ENCODE measurements at places on chromosomes 2 and 18.

DNA sequence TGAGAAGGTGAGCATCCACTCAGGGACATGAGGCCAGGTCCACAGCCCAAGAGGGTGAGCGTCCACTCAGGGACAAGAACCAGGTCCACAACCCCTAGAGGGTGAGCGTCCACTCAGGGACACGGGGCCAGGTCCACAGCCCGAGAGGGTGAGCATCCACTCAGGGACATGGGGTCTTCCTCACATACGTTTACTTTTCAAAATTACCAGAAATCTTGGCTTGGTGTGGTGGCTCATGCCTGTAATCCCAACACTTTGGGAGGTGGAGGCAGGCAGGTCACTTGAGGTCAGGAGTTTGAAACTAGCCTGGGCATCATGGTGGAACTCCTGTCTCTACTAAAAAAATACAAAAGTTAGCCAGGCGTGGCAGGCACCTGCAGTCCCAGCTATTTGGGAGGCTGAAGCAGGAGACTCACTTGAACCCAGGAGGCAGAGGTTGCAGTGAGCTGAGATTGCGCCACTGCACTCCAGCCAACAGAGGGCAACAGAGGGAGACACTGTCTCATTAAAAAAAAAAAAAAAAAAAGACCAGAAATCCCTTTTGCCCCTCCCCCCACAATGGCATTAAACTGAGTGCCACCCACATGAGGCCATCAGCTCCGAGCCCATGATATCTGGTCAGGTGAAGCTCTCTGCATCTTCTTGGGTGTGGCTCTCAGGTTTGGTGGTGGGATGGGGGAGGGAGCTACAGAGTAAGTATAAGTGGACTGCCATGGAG lies 9.0 kb upstream of the MBP start:
- no peak for DNase-seq

DNA sequence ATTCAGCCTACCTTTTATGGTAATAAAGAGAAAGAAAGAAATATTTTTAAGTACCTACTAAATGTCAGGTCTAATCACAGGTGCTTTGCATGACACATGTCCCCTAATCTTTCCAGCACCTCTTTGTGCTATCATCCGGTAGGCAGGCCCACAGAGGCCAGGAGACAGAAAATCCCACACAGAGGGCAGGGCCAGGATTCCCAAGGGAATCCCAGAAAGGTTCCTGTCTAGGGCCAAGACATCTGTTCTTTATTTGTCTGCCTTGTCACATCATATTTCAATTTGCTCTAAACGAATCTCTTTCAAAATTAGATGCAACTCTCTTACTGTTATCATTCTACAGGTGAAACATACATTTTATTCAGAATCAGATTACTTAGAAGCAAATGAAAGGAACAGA lies 676.1 kb upstream of the GYPC start:
- no peak for DNase-seq

- no peak for DNase-seq
These were observed 108.7 kb downstream of the EN1 start for GRCh38 chr2:118738524-118739308.

- no peak for DNase-seq
These were observed 99.8 kb upstream of the DAPL1 start for GRCh38 chr2:158695305-158695704.

- no peak for DNase-seq
These were observed 17.1 kb downstream of the THAP4 start for GRCh38 chr2:241619597-241620418.

DNA sequence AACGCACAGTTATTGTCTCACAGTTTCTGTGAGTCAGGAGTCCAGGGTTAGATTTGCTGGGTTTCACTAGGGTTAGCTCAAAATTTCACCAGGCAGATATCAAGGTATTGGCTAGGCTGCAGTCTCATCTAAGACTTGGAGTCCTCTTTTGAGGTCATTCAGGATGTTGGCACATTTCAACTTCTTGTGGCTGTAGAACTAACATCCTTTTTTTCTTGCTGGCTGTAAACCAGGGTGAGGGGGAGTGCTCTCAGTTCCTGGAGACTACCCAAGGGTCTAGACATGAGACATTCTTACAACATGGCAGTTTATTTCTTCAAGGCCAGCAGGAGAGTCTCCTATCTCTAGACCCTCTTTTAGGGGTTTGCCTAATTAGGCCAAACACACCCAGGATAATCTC lies 12.8 kb upstream of the CAVIN2 start:
- DNase-seq = no peak

GRCh38 chr2:197182668-197183067 lies 127.9 kb downstream of the ANKRD44 start:
- no peak for DNase-seq

- no peak for DNase-seq
These were observed 5.9 kb upstream of the TCF4 start for GRCh38 chr18:55593888-55594287.

DNA sequence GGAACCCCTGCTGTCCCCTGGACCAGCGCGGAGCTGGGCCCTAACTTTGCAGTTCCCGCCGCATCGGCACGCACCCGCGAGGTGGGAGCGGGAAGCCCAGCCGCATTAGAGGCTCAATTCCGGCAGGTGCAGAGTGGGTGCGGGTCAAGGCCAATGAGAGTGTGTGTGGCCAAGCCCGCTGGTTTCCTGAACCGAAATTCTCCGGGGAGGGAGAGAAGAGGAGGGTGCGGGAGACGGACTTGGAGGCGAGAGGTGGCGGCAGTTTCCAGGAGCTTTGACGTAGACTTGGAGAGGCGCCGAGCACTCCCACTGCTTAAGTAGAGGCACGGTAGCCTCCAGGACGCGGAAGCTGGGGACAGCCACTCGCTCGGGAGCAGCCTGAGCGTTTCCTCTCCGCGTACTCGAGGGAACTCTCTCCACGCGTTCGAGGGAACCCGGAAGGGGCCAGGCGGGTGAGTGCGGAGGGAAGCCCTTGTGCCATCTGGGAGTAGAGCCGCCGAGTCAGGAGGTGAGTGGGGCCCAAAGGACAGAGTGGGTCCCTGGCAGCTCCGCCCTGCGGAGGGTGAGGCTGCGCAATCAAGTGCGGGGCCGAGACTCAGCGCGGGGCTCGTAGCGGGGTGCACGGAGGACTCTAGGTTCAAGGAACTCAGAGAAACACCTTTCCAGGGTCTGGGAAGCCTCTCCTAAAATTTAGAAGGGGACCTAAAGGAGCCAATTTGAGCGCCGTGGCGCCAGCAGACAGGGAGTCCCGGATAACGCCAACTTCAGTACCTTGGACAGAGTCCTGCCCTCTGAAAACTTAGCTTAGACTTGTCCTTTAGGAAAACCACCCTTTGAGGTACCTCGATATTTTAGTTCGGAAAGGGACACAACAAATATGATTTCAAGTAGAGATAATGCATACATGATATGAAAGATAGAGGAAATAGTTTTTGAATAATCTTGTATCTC lies at the start of gene FAM237A:
FAM237A (plus strand) TSS at position 413 of the 951 bp plus-strand sequence. CDS start 1,750 bp downstream, outside the sequence.
- DNase-seq = peak; percentile 36

DNA sequence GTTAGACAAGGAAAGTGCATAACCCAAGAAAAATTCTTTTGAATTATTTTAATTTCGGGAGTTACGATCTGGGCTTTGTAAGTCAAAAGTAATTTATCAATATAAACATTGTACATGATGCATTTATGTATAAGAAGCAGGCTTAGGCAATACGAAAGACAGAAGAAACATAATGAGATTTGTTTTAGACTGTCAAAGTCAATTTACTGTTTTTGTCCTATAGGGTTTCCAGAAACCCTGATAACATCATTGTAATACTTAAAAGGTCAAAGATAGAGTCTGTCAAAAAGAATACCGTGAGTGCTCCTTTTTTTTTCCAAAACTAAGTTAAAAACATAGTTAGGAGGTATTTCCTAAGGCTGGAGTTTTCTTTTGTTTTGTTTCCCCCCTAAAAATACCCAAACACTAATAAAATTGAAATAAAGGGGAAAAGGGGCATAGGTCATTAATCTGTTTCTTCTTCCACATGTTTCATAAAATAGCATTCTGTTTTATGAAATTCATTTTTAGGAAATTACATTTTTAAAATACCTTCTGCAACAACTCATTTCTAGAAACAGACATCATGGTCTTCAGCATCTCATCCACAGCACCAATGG lies 16.1 kb downstream of the C1D start:
- no peak for DNase-seq

GRCh38 chr2:129849559-129850160 lies 129.8 kb upstream of the RAB6C start:
- DNase-seq = peak; percentile 60

- no peak for DNase-seq
These were observed 142.9 kb upstream of the NCKAP5 start for GRCh38 chr2:133711201-133711600.

DNA sequence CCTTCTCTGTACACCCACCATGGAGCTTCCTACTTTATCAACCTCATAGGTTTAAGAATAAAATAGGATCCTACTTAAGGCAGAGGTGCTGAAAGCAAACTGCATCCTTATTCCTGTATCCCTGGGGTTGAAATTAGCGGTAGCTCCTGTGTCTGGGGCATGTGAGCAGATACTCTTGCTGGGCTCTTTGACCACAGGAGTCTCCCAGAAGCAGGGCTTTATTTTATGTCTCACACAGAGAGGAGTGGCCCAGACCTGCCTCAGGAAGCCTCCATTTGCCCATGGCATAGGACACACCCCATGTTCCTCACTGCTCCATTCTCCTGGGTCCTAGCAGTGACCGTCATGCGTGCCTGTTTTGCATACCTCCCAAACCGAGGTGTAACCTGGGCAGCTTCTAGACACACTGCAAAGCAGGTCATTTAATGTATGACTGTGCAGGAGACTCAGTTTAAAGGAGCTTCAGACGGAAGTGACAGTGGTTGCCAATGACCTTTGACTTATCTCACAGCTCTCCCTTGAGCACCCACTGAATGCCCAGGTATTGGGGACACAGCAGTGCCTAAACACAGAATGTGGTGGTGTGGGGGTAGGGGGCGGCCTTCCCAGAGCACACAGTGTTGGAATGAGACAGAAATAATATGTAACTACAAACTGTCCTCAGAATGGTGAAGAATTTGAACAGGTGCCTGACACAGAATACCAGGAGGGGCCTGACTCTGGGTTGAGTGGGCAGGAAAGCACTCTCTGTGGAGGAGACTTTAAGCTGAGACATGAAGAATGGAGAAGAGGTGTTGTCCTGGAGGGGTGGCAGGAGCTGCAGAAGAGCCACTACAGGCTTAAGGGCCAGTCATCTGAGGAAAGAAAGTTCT lies 3.7 kb downstream of the TMEM37 start:
- DNase-seq = no peak
